Astrocyte (in vitro differentiated cells and primary cell): ENCODE measurements at places on chromosomes 1 and 21. TPM values are rescaled to one million over a fixed set of nuclear protein-coding genes. Genes with fewer than 3 reads are reported as not detected.

DAB1 gene
- 0.91 and 1.6 TPM in 2 replicates for total RNA-seq

PCP4L1 gene
- total RNA-seq: 0.26 TPM in 1 of 2 replicates, not detected in the other

BSND gene
- not detected in 2 replicates for total RNA-seq

CLCA4 gene
- total RNA-seq: not detected in 2 replicates

APCS gene
- total RNA-seq: not detected in 2 replicates

PGBD5 gene
- 14.7 and 22.4 TPM in 2 replicates for total RNA-seq

C1orf116 gene
- 0.14 and 0.86 TPM in 2 replicates for total RNA-seq

CD244 gene
- total RNA-seq: not detected in 2 replicates

TTLL7 gene
- 28.5 and 28.7 TPM in 2 replicates for total RNA-seq

KDF1 gene
- 0.22 and 0.54 TPM in 2 replicates for total RNA-seq

HSF2BP gene
- 3.2 TPM in 2 replicates for total RNA-seq

RNU1-2 gene
- 1,356 and 1,553 TPM in 2 replicates for total RNA-seq

PMF1 gene
- 28.9 and 29.9 TPM in 2 replicates for total RNA-seq

GRHL3 gene
- total RNA-seq: 2.6 and 6.9 TPM in 2 replicates

CLCNKB gene
- total RNA-seq: 0.36 and 0.64 TPM in 2 replicates

APOBEC4 gene
- not detected in 2 replicates for total RNA-seq

OR2T33 gene
- total RNA-seq: not detected in 2 replicates

ZFP69B gene
- total RNA-seq: 4.3 and 5.4 TPM in 2 replicates

LDLRAP1 gene
- total RNA-seq: 7.9 and 8.0 TPM in 2 replicates

SRSF10 gene
- total RNA-seq: 90.0 and 92.4 TPM in 2 replicates

DYNLT5 gene
- total RNA-seq: 0.20 TPM in 1 of 2 replicates, not detected in the other

TNFRSF4 gene
- 0.34 and 0.41 TPM in 2 replicates for total RNA-seq

CADM3 gene
- total RNA-seq: 18.2 and 26.2 TPM in 2 replicates

MYBPH gene
- not detected in 2 replicates for total RNA-seq

TBX15 gene
- total RNA-seq: 0.07 and 0.10 TPM in 2 replicates

AMIGO1 gene
- 1.2 and 1.8 TPM in 2 replicates for total RNA-seq

SSU72 gene
- 143 and 145 TPM in 2 replicates for total RNA-seq

USF1 gene
- 61.3 and 70.1 TPM in 2 replicates for total RNA-seq

CFAP107 gene
- total RNA-seq: not detected in 2 replicates

AMY1A gene
- not detected in 2 replicates for total RNA-seq

VCAM1 gene
- total RNA-seq: 3.2 and 4.6 TPM in 2 replicates

MIXL1 gene
- 0.16 TPM in 1 of 2 replicates, not detected in the other for total RNA-seq

PRELP gene
- 0.07 TPM in 1 of 2 replicates, not detected in the other for total RNA-seq

PITHD1 gene
- total RNA-seq: 33.7 and 37.3 TPM in 2 replicates

NUDT17 gene
- total RNA-seq: 2.6 and 3.3 TPM in 2 replicates

ANKRD34A gene
- 5.8 and 6.3 TPM in 2 replicates for total RNA-seq

THEM5 gene
- not detected in 2 replicates for total RNA-seq

OVAAL gene
- not detected in 2 replicates for total RNA-seq

ZNF496 gene
- total RNA-seq: 30.3 and 30.5 TPM in 2 replicates

LYPD8 gene
- not detected in 2 replicates for total RNA-seq

FLG2 gene
- total RNA-seq: not detected in 2 replicates

PLEKHA6 gene
- 1.5 and 2.7 TPM in 2 replicates for total RNA-seq

UTP11 gene
- total RNA-seq: 38.2 and 42.6 TPM in 2 replicates

IGSF5 gene
- total RNA-seq: 0.26 and 0.64 TPM in 2 replicates

ERO1B gene
- 1.5 and 2.0 TPM in 2 replicates for total RNA-seq

MACF1 gene
- total RNA-seq: 592 and 694 TPM in 2 replicates

OPN3 gene
- total RNA-seq: 12.0 and 16.9 TPM in 2 replicates

NT5C1A gene
- 0.20 TPM in 1 of 2 replicates, not detected in the other for total RNA-seq

RUNX3 gene
- 2.1 and 2.5 TPM in 2 replicates for total RNA-seq
